T-cell (primary cell): ENCODE measurements at places on chromosomes 4 and X. TPM values are rescaled to one million over a fixed set of nuclear protein-coding genes. Genes with fewer than 3 reads are reported as not detected.
A peak's percentile ranks its signal among the peaks of the same experiment; 100 is the strongest.

DNA sequence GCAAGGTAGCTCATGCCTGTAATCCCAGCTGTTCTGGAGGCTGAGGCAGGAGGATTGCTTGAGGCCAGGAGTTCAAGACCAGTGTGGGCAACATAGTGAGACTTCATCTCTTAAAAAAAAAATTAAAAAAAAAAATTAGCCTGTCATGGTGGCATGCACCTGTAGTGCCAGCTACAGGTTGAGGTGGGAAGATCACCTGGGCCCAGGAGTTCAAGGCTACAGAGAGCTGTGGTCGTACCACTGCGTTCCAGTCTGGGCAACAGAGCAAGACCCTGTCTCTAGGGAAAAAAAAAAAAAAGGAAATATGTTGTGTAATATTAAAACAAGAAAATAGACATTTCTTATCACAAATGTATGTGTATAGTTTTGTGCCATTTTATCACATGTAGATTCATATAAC, 97.8 kb downstream of the LARP1B start:
- no peak for DNase-seq
- H3K36me3 ChIP-seq: no peaks in the 10 kb centered on the region
- no peak overlapping the region for H3K4me3 ChIP-seq
- no peak overlapping the region for H3K27ac ChIP-seq

DNA sequence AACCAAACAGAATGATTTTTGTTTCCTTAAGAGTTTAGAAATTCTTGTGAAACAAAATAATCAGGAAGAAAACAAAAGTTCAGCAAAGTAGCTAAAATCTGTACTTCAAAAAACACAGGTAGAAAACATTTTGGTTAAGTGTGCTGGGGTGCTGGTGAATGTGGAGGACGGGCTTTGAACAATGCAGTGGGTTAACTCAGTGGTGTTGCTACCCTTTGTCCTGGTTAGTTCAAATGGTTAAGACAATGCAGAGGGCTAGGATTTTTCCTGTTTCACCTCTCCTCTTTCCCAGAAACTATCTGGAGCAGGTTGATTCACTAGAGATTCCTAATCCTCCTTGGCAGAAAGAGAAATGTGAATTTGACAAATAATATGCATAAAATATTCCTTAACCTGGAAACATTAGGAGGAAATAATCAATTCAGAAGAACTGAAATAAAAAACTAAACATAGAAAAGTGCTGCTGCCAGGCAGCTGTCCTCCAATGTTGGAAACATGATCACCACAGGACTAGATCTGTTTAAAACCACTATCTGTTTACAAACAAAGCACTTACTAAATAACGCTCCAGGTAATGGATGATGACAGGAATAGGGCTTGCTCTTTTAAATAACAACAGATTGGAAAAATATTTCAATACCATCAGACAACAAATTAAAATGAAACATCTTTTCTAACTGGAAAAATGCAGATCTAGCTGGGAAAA, 148.9 kb downstream of the MAML3 start:
- no peaks in the 10 kb centered on the region for H3K36me3 ChIP-seq
- no peaks in the 10 kb centered on the region for H3K27me3 ChIP-seq
- no peak overlapping the region for H3K4me3 ChIP-seq
- no peak for DNase-seq
- H3K27ac ChIP-seq: no peak overlapping the region

DNA sequence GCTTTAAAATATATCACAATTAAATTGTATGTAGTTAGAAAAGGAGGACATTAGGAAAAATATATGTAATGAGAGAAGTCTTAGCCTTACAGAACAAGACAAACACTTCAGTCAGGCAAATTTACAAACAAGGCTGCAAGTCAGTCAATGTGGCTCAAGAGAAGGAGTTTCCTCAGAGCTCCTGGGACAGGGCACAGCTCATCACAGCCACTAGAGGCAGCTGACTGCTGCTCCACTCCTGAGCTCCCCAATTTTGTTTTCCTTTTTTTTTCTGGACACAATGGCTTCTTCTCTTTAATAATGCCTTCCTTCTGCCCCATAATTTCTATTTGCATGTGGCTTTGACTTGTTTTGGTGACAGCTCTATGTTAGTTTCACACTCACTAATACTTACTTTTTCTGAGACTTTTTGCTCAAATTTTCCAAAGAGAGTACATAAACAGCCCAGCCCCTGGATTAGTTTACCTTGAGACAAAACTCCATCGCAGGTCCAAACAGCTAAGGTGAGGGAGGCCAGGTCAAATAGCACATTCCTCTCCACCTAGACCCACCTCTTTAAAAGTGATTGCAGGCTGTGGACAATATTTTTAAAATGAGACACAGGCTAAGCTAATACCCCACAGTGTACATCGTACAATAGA, 850.4 kb upstream of the FRG1 start:
- H3K36me3 ChIP-seq: no peaks in the 10 kb centered on the region
- no peak overlapping the region for H3K4me3 ChIP-seq

DNA sequence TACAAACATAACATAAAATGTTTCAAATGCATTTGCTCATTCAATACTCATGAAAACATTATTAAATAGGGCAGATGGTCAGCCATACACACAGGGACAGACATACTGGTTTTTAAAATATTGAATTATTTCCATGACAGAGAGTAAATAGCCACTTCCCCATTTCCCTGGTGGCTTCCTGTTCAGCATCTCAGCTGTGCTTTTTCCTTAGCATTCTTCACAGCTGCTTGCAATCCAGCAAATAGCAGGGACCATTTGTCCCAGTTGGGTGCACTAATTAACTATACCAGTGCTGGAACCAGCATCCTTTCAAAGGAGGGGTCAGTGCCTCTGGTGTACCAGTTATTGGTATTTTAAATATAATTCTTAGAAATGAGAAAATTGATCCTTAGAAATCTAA, 964.7 kb downstream of the RAB28 start:
- DNase-seq: no peak
- peaks cover 3% of the 10 kb centered on the region for H3K27me3 ChIP-seq
- H3K4me3 ChIP-seq: no peak overlapping the region

DNA sequence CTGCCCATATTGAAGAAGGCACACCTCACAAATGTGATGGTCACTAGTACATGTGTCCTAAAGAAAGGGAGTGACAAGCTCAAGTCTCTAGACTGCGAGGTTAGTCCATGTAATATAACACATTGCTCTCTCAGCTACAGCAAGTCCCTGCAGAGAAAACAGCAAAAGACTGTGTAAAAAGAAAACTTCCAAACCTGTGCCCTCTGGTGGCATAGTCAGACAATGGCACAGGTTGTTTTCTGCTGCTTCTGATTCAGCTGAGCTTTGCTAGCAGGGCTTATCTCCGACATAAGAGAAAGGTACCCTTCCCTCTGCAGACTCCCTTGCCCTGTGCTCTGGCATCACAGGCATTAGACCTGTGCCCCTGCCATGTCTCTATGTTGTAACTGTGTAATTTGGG, 1.4 kb upstream of the SERPINA7 start:
- H3K4me3 ChIP-seq: no peak overlapping the region
- no peak overlapping the region for H3K27ac ChIP-seq
- H3K4me1 ChIP-seq: no peaks in the 10 kb centered on the region
- H3K36me3 ChIP-seq: no peaks in the 10 kb centered on the region

DNA sequence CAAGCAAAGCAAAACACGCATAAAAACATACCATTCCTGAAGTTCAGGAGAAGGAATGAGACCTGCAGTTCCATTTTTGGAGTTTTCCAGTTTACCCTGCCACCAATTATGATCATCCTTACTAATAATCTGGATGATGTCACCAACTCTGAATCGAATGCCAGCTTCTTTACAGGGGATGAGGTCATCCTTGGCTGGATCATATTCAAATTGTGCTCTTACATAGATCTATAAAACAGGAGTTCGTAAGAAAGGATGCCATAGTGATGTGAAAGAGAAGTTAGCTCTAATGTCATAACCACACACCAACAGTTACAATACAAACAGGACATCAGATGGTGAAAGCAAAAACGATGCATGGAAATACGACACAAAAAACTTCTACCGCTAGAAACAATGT, 106.5 kb downstream of the NYX start:
- H3K27ac ChIP-seq: no peak overlapping the region
- peaks cover 3% of the 10 kb centered on the region for H3K4me1 ChIP-seq
- no peaks in the 10 kb centered on the region for H3K27me3 ChIP-seq
- no peak overlapping the region for H3K4me3 ChIP-seq
- DNase-seq: no peak
- no peaks in the 10 kb centered on the region for H3K36me3 ChIP-seq

- no peak for DNase-seq
- no peak overlapping the region for H3K27ac ChIP-seq
- H3K27me3 ChIP-seq: no peaks in the 10 kb centered on the region
- H3K36me3 ChIP-seq: no peaks in the 10 kb centered on the region
- H3K4me1 ChIP-seq: no peaks in the 10 kb centered on the region
- no peak overlapping the region for H3K4me3 ChIP-seq
Measured at GRCh38 chrX:8520791-8521190, 56.2 kb downstream of the VCX3B start.

GRCh38 chr4:134215620-134216344, 14.2 kb upstream of the PABPC4L start:
- H3K4me3 ChIP-seq: no peak overlapping the region
- DNase-seq: no peak
- H3K27me3 ChIP-seq: no peaks in the 10 kb centered on the region
- H3K27ac ChIP-seq: no peak overlapping the region
- no peaks in the 10 kb centered on the region for H3K36me3 ChIP-seq
- no peaks in the 10 kb centered on the region for H3K4me1 ChIP-seq

DNA sequence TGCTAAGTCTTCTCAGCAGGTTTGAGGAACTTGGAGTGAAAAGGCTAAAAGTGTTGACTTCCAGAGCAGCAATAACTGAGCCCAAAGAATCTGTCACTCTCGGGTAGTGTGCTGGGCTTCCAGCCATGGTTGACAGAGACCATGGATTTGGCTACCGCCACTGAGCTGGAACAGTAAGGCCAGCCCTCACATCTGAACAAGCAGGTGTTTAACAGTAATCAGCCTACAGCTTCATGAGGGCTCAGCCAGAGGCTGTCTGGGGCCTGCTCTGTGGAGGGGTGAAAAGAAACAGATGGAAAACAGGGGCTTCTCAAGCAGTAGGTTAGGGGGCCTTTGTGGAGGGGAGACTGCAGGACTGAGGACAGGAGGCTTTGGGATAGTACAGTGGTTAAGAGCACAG, 14.9 kb downstream of the RASL11B start:
- no peak for DNase-seq
- no peaks in the 10 kb centered on the region for H3K4me1 ChIP-seq
- no peak overlapping the region for H3K27ac ChIP-seq
- H3K36me3 ChIP-seq: peaks cover 2% of the 10 kb centered on the region
- H3K4me3 ChIP-seq: no peak overlapping the region

GRCh38 chrX:134622813-134623185, 35.5 kb downstream of the PLAC1 start:
- H3K27ac ChIP-seq: no peak overlapping the region
- no peaks in the 10 kb centered on the region for H3K27me3 ChIP-seq
- no peak overlapping the region for H3K4me3 ChIP-seq
- H3K36me3 ChIP-seq: no peaks in the 10 kb centered on the region
- no peaks in the 10 kb centered on the region for H3K4me1 ChIP-seq
- no peak for DNase-seq

- no peaks in the 10 kb centered on the region for H3K36me3 ChIP-seq
- H3K4me3 ChIP-seq: no peak overlapping the region
- H3K27ac ChIP-seq: no peak overlapping the region
- no peaks in the 10 kb centered on the region for H3K4me1 ChIP-seq
- no peaks in the 10 kb centered on the region for H3K27me3 ChIP-seq
Measured at GRCh38 chr4:186659935-186660334, 63.7 kb downstream of the FAT1 start.

DNA sequence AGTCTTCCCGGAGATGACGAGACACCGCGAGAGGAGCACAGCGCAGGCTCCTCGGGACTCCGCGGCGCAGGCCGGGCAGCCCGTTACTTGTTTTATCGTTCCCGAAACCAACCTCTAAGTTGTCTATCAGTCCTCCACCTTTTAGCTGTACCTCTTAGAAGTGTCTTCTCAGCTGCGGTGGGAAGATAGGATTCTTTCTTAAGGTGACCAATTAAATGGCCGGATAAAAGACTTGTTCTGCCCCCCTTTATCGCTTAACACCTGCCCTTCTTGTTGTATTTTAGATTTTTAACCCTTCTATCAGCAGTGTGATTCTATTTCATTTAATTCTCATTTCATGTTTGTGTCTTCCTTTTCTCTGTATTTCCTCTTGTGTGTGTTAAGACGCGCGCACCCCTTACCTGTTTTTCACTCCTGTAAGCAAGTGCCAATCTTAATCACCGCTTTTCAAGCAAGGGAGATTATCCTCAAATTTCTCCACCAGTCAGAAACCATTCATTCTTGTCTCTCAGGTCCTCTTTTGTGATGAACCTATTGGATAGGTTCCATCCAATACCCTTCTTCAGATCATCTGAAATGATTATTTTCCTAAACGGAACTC, at the start of gene SLC9B2:
TSS of gene SLC9B2 (minus strand) at position 15 of the 601 bp plus-strand sequence. CDS start 9,211 bp downstream, outside the sequence.
- peak within 1 kb of the TSS; percentile 98 for H3K27ac ChIP-seq
- H3K27me3 ChIP-seq: no peaks in the 10 kb centered on the region
- DNase-seq: peak; percentile 36
- peak within 1 kb of the TSS; percentile 84 for H3K4me3 ChIP-seq

DNA sequence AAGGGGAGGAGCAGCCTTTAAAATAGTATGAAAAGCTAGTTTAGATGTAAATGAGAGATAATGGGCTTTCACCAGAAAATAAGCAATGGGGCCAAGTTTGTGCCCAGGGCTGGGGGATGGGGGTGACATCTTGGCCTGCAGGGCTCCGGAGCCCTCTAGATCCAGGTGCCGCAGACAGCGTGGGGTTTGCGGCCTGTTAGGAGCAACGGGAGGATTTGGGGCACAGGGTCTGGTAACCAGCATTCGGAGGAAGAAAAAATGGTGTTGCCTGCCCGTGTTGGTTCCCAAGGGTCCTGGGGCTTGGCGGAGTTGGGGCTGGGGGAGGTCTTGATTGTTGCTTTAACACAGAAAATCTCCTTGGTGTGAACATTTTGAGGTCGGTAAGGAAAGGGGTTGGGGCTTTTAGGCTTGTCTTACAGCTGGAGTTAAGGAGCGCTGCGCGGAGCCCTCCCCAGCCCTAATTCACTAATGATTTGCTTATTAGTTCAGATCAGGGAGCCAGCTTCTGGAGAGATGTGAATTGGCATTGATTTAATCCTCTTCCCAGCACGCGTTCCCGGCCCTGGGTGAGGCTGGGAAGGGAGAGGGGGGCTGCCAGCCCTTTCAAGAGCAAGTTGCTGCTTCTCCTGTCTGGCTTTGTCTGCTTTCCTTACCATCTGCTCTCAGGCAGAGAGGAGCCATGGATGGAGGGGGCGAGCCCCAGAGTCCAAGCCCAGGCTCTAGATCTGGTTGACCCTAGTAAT, 443.4 kb downstream of the BCOR start:
- H3K36me3 ChIP-seq: no peaks in the 10 kb centered on the region
- H3K27ac ChIP-seq: no peak overlapping the region
- no peak for DNase-seq
- H3K27me3 ChIP-seq: peaks cover 7% of the 10 kb centered on the region

DNA sequence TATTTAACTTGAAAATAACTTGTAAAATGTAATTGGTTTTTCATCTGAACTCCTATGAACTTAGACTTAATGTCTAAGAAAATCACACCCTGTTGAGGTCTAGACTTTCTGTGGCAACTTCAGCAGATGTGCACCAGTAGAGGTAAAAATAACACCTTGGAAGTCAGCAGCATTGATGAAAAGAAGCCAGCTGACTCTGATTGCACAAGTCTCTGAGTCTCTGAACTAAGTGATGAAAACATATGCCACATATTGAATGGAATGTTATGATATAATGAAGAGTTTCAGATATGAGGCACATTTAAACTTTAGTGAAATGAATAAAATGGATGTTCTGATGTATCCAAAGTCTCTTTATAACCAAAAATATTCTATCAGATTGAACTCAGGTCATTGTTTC, 155.4 kb downstream of the GPM6A start:
- H3K36me3 ChIP-seq: no peaks in the 10 kb centered on the region
- H3K4me1 ChIP-seq: no peaks in the 10 kb centered on the region
- no peak overlapping the region for H3K27ac ChIP-seq
- H3K27me3 ChIP-seq: no peaks in the 10 kb centered on the region

The NAP1L3 gene
- 6.6 TPM for total RNA-seq

The ANAPC4 gene
- total RNA-seq: 45.9 TPM
